Neural progenitor cell (in vitro differentiated cells): ENCODE measurements at places on chromosomes 2 and 18.

GRCh38 chr2:122340246-122340645 is 584.8 kb downstream of the TSN start:
- DNase-seq = no peak

GRCh38 chr18:13598591-13598990 is 127.8 kb downstream of the FAM210A start:
- DNase-seq = no peak

DNA sequence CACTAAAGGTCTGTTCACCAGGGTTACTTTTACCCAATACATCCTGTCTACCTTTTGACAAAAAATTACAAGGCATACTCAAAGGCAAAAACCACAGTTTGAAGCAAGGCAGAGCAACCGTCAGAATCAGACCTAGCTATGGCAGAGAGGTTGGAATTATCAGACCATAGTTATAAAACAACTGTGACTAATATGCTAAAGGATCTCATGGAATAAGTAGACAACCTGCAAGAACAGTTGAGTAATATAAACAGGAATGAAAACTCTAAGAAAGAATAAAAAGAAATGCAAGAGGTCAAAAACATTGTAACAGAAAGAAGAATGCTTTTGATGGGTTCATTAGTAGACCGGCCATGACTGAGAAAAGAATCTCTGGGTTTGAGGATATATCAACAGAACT is 318.8 kb upstream of the KCNH7 start:
- DNase-seq = no peak

- DNase-seq = peak; percentile 95
Observed at GRCh38 chr2:222752746-222753145, 81.3 kb downstream of the MOGAT1 start.

DNA sequence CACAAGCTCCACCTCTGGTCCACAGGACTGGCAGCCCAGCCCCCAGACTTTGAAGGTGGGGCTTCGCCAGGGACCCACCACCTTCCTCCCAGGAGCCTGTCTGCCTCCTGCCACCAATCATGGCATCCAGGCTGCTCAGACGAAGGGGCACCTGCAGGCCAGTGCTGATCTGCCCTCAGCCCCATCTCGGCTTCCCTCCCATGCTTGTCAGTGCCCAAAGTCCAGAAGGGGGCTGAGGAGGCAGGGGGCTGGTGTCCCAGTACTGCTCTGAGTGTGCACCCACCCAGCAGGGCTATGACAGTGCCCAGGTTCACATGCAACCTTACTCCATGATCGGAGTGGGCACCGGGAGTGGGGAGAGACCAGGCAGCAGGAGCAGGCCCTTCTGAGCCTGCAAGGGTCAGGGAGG is 25.3 kb upstream of the RUFY4 start:
- no peak for DNase-seq

DNA sequence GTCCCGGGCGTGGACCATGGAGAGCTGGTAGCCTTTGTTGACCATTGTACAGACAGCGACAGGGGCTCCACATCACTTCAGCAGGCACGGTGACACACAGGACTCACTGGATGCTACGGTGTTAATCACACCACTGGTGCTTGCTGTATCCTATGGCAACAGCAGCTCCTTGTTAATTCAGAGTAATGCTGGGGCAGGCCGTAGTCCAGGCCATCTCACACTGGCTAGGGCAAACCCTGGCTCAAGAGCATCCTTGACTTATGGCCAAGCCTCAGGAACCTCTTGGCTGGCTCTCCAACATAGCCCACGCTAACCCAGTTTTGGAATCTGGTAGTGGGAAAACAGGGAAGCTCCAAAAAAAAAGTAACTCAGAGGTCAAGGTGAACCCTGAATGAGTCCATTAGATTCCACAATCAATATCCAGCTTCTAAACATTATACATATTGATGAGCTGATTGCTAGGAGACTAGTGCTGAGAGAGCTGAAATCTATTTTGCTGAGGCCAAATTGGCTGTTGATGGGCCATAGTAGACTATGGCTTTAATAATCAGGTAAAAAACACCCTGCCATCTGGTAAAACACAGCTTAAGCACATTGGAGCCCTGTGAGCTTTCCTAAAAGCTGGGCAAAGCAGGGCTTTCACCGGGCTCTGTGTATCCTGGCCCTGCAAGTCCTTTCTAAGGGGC is 253.6 kb downstream of the PRKCE start:
- no peak for DNase-seq
